ENCODE measurements at places on chromosomes 6 and 20. TPM values are rescaled to one million over a fixed set of nuclear protein-coding genes. Genes with fewer than 3 reads are reported as not detected.
A peak's percentile ranks its signal among the peaks of the same experiment; 100 is the strongest.

- no peak for DNase-seq
Observed at GRCh38 chr20:14580418-14581074, 243.1 kb upstream of the FLRT3 start.

- DNase-seq: peak; percentile 53
Observed at GRCh38 chr6:151239603-151240035, at the start of gene AKAP12. Gene AKAP12 (plus strand): TSS chr6:151239967. CDS start chr6:151240563, 596 bp downstream.

GRCh38 chr6:117417851-117418250, 7.9 kb downstream of the ROS1 start:
- DNase-seq: no peak

DNA sequence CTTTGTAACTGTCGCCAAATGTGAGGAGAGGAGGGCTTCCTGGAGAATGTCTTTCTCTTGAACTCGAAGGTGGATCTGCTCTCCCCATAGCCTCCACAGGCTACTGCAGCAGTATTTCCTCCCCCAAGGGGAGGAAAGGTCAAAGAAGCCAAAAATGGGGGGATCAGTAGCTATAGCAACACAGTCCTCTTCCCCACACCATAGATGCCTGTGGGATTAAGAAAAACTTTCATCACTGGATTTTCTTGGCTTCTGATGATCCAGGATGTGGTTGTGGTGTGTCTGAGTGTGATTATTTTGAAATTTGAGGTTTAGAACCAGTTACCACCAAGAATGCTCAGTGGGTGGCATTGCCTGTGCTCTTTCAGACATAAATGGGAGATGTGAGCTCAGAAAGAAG, 140.1 kb upstream of the SPACA1 start:
- no peak for DNase-seq

GRCh38 chr20:48051794-48052474, 266.7 kb upstream of the SULF2 start:
- DNase-seq: peak; percentile 51

DNA sequence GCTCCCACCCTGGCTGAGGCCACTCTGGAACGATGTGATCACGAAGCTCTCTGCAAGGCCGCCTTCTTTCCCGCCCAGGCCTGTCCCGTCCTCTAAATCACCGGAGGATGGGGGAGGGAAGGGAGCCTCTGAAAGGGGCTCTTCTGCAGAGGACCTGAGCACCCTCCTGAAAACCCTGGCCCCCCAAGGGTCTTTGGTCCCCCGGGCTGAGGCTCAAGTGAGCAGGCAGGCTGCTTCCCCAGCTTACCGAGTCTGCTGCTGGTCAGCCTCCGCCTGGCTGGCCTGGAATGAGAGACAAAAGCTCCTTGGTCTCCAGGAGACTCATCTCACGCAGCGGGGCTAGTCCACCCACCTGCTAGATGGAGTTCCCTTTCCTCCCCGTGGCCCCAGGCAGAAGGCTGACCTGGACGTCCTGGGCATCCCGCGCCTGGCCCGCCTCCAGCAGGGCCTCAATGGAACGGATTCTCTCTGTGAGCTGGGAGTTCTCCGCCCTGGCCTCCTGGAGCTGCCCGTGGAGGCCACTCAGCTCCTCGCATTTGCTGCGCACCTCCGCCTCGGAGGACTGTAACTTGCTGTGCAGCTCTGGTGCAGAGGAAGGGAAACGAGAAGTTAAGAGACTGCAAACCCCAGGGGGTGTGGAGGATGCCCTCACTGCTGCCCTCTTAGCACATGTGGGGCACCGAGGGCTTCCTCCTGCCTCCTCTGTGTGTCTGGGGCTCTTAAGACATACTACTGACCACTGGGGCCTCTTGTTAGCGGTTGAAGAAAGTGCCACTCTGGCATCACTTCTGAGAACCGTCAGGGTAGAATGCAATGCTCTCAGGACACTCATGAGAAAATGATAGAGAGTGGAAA, 54.7 kb downstream of the RRBP1 start:
- no peak for DNase-seq

DNA sequence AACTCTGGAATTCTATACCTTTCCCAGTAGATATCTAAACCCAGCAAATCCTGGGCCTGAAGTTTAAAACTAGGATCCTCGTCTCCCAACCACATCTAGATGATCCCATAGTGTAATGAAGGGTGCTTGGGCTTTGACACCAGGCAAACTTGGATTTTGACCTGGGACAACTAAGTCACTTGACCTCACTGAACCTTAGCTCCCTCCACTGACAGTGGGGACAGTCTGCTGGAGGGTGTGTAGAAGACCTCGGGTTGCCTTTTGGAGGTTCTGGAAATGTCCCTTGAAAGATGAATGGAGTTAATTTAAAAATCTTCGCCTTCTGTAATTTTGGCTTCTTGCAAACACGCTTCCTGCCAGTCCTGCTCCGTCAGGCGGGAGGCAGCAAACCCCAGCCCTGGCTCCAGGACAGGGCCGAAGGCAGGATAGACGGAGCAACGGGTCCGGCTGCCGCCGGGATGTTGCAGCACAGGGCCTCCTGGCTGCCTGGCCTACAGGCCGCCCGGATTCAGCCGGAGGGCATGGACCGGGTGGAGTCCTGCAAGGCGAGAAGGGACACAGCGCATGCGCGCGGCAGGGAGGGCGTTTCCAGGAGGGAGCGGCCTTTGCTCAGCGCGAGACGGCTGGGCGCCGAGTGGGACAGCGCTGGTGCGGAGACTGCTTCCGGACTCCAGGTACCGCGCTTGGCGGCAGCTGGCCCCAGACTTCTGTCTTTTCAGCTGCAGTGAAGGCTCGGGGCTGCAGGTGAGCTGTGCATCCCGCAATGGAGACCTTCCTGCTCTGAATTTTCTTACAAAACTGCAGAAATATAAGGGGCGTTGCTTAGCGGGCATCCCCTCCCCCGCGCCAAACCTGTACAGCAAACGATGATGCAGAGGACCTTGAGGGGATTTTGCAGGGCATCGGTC, at the start of gene TMEM14A:
TMEM14A (plus strand) TSS at position 612 of the 908 bp plus-strand sequence. CDS start 5,990 bp downstream, outside the sequence.
- peak; percentile 90 for DNase-seq

Gene PHACTR3
- polyA plus RNA-seq: 12.4 TPM

DNA sequence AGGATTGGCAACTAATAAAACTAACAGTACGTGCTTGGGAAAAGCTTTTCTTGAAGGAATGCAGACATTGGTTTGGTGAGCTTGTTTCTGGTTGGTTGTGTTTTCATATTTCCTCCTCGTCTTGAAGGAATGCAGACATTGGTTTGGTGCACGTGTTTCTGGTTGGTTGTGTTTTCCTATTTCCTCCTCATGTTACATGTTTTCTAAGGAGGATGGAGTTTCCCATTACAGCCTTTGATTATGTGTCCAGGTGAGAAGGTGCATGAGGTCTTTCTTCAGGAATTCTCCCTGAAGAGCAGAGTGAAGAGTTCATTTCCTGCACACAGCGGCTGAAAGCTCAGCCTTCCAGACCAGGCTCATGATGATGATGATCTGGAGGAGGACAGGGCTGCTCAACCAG, 190.6 kb downstream of the SMOC2 start:
- DNase-seq: no peak

DNA sequence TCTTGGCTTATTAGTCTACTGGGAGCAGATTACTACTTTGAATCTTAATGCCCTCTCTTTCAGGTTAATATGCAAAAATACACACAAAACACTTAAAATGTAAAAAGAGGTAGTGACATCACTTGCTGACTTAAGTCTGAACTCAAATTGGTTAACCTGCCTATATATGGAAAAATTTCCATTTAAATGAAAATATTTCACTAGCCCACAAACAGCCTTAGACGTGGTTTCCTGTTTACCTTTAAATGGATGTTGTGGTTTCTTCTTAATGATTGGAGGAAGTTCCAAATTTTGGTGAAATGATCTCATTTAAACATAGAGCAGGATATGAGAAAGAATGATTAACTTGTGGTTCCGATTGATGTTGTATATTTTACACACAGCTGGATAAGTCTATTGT, 553.7 kb downstream of the CD109 start:
- DNase-seq: no peak

Gene IBTK
- 56.8 TPM for polyA plus RNA-seq

GRCh38 chr20:14820771-14821170, 483.4 kb upstream of the FLRT3 start:
- DNase-seq: no peak

- DNase-seq: no peak
Observed at GRCh38 chr6:42889815-42890214, 10.4 kb downstream of the RPL7L1 start.

DNA sequence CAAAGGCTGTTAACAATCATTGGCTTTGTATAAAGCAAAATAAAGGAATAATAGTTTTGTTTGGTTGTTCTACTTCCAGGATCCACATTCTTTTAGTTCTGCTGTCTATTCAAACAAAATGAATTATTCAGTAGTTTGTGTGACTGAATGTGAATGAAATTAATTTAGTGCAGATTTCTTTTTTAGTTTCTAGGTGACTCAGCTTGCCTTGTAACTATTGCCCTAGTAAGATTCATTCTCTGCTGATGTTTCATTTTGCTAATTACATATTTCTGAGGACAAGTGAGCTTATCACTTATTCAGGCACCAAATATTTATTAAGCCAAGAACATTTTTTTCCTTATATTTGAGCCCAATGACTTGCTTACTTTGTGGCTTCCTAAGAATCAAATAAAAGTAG, 46.5 kb upstream of the RIPOR2 start:
- no peak for DNase-seq

GRCh38 chr6:163708466-163708865, 293.9 kb downstream of the QKI start:
- DNase-seq: no peak

GRCh38 chr20:59403962-59404314, 103.5 kb downstream of the EDN3 start:
- DNase-seq: no peak

- DNase-seq: no peak
Observed at GRCh38 chr6:139325686-139326085, 33.9 kb upstream of the TXLNB start.

DNA sequence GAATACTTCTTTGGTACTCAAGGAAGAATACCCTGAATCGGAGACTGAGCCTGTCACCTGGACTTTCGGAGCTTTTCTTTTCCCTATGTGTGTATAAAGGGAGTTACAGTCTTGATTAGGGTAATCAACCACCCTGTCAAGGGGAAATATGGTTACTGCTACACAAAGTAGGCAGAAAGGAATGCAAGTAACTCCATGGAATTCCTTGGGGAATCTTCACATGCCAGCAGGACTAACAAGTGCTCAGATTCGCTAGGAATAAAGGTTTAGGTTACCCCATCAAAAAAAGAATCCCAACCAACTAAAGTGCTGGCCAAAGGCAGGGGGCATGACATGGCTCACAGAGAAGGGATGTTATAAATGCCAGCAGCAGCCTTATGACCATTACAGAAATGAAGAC, 10.4 kb downstream of the KCNS1 start:
- no peak for DNase-seq

DNA sequence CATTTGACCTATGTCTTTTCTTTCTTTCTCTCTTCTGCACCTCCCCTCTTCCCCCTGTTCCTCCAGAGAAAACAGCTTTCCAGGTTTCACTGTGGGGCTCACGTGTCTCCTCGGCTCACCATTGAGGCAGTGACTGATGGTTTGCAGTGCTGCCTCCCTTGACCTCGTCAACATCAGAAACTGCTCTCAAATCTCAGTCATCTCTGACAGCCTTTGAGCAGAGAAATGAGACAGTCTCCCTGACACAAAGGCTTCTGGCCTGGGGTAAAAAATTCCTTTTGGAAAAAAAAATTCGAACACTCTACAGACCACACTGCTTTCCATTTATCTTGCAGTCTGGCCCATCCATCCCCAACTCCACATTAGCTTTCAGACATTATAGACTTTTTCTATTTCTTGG, 450.0 kb downstream of the TFAP2B start:
- no peak for DNase-seq

DNA sequence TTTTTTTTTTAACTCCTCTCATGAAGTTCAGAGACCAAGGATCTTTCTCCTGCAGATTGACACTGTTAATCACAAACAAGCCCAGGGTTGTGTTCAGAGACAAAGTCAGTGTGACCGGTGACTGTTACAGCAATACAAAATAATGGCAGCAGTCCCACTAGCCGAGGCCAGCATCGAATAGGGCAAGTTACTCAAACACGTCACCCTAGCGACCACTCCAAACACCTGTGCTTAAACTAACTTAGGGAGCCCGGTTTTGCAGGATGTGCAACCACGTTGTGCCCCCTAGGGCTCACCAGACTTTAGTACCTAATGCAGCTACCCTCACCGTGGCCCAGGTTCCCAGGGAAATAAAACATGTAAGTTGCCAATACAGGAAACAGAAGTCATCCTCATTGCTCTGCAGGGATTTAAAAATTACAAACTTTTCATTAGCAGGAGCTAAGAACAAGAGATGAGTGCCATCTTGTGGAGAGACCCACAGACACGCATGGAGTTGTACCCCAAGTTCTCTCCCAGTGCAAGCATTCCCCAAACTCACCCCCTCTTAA, 38.1 kb downstream of the FAM50B start:
- no peak for DNase-seq

GRCh38 chr6:51415501-51415900, 596.8 kb downstream of the TFAP2B start:
- no peak for DNase-seq

- DNase-seq: no peak
Observed at GRCh38 chr20:47127999-47128398, 228.5 kb downstream of the ZMYND8 start.

- no peak for DNase-seq
Observed at GRCh38 chr6:44921798-44922197, 406.3 kb upstream of the RUNX2 start.

GRCh38 chr6:116714761-116715160, 33.8 kb downstream of the KPNA5 start:
- no peak for DNase-seq

DNA sequence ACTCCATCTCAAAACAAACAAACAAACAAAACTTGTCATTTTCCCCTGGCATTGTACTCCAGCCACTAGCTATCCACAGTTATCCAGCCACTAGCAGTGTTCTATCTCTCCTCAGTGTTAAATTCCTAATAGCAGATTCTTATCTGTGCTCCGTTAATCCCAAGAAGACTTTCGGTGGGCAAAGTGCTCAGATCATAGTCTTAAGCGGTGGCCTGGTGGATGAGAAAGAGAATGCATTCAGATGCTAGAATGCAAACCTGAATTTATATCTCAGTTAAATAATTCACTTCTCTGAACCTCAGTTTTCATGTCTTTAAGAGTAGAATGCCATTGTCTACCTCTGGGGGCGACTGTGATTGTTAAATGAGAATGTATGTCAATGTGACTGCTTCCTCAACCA, 47.7 kb upstream of the KCNG1 start:
- no peak for DNase-seq

- no peak for DNase-seq
Observed at GRCh38 chr20:37971561-37972127, 61.6 kb downstream of the TTI1 start.

Data from left kidney (tissue), 8 donors.